ENCODE measurements at places on chromosomes 16 and 17.

GRCh38 chr17:77959126-77959925, 823 bp downstream of the TNRC6C start:
- peak; percentile 55 for DNase-seq

DNA sequence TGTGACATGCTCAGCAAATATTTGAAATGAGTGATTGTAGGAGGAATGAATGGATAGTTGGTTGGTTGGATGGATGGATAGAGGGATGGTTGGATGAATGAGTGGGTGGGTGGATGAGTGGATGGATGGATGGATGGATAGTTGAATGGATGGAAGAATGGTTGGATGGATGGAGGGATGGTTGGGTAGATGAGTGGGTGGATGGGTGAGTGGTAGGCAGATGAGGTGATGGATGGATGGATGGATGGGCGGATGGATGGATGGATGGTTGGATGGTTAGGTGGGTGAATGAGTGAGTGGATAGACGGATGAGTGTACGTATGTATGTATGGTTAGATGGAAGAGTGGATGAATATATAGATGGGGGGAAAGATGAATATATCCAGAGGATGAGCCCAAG, 137.7 kb downstream of the RBFOX1 start:
- no peak for DNase-seq

GRCh38 chr16:56352351-56353053, 72.8 kb downstream of the AMFR start:
- DNase-seq = peak; percentile 27

DNA sequence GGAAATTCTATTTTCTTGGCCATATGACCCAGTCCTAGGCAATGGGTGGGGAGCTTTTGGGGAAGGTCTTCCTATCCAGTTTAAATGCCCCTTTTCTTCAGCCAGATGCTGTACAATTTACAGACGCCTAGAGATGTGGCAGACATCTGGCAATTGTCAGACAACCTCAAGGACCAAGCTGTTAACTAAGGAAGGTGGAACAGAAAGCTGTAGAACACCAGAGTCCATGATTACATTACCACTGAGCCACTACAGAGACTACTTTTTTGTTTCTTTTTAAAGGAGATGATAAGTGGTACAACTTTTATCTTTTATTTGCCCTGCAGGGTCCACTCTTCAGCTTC, 21.1 kb upstream of the CORO6 start:
- no peak for DNase-seq

- no peak for DNase-seq
Measured at GRCh38 chr17:12040478-12040877, 19.8 kb downstream of the MAP2K4 start.

DNA sequence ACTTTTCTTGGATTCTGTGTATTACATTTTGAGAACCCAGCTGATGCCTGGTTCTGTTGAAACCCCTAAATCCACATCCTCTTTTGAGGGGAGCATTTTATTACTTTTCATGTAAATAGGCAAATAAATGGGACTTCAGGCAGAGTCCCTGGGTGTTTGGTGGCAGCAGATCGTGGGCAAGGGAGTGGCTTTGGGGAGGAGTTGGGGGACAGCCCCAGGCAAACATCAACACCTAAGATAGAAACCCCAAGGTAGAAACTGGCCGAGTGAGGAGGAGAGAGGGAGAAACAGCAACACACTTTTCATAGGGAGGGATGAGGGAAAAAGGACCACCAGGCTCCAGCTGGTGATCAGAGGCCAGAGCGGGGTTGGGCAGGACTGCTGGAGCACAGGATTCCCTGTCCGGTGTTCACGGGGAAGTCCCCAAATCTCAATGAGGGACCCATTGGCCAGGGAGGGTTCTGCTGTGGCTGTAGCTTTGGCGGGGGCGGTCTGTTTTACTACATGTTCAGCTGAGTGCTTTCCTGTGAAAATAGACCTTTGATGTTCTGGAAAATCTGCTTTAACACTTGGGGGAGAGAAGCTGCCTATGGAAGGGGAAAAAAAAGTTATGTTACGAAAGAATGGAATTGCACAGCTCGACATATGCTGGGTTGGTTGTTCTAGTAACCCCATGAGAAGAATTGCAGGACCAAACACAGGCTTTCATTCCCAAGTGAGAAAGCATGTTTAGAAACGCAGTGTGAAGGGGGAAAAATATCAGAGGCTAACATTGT, 46.6 kb downstream of the MSI2 start:
- DNase-seq = no peak

GRCh38 chr17:83174362-83175118, 95.1 kb downstream of the METRNL start:
- DNase-seq = peak; percentile 52

- no peak for DNase-seq
Measured at GRCh38 chr16:15948532-15949209, 745 bp upstream of the ABCC1 start.

GRCh38 chr17:64073771-64074703, 53.6 kb upstream of the ICAM2 start:
- no peak for DNase-seq

- DNase-seq = no peak
Measured at GRCh38 chr16:2385190-2385836, 43.9 kb upstream of the CCNF start.

DNA sequence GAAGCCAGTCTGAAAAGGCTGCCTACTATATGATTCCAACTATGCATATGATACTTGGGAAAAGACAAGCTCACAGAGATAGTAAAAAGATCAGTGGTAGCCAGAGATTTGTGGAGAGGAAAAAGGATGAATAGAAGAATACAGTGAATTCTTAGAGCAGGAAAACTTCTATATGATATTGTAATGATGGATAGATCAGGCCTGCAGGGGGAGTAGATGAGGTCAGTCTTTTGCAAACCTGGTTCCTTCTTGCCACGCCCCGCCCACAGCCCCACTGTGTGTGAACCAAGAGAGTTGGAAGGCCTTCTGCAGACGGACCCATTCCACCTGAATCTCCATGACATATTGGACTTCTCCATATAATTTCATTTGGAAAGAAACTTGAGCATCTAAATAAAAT, 761 bp upstream of the CCL8 start:
- no peak for DNase-seq

DNA sequence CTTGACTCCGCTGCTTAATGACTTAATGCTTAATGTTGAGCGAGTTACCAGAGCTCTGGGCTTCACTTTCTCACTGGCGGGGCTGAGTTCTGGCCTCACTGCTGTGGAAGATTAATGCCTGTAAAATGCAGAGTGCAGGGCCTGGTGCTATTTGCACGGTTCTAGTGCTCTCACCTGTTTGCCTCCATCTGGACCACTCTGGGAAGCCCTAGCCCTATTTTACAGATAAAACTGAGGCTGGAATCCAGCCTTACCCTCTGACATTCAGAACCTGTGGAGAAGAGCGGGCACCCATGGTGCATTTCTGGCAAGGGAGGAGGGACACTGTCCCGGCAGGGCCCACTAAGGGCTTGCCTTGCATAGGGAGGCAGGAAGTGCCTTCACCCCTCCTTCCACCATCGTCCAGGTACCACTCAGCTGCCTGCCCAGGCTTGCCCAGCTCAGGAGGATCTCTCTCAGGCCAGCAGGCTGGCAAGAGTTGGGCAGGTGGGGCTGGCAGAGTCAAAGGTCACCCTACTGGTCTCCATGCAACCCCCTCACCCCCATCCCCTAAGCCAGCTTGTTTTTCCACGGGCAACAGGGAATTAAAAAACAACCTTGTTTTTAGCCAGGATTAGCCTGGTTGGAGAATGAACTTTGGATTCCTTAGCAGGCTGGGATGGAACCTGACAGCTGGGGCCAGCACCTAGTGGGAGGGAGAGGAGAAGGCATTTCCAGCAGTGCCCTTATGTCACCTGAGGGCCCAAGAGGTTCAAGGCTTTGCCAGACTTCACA, 4.1 kb upstream of the UBALD1 start:
- peak; percentile 62 for DNase-seq

DNA sequence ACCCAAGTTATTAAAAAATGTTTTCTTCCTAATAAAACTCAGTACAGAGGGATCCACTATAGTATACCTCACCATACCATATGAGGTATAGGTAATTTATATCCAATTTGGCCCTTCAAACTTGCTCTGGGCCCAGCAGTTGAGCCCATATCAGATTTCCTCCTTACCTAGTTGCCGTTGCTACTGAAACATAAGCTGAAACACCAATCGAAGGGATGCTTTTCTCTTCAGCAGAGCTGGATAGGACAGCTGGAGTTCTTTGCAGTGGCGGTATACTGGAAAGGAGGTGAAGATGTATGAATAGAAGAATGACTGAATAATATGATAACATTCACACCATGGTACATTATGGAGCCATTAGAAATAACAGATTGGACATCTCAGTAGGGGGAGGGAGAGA, 42.7 kb downstream of the TNRC6C start:
- DNase-seq = no peak

GRCh38 chr17:46851029-46851741, at the start of gene WNT9B:
Gene WNT9B (plus strand): TSS chr17:46851583. CDS start chr17:46851639, 56 bp downstream.
- peak; percentile 62 for DNase-seq

DNA sequence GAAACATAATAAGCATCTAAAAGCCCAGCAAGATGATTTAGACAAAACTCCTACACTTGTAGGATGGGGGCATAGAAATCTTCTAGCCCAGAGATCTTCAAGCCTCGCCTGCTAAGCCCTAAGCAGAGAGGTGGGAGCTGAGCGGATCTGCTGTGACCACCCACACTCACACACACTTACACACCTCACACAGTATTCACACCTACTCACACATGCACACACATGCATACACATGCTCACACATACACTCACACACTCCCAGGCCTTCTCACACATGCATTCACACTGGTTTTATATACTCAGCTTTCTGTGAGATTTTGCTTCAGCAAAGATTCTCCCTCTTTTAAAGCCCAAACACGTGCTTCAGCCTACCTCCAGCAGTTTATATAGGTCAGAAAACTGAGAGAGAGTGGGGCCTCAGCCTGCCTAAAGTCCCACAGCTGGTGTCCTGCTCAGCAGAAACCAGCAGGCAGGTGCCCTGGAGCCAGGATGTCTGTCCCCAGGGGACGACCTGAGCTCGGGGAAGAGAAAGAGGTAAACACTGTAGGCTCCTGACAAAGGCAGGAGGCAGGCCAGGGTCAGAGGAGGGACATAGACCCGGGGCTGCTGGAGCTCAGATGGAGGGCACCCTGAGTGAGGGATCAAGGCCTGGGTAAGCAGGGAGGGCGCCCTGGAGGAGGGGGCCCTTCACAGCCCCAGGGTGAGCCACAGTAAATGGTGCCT, 12.0 kb upstream of the KRT19 start:
- no peak for DNase-seq

GRCh38 chr17:73283841-73284282, 22.2 kb upstream of the CPSF4L start:
- DNase-seq = no peak

DNA sequence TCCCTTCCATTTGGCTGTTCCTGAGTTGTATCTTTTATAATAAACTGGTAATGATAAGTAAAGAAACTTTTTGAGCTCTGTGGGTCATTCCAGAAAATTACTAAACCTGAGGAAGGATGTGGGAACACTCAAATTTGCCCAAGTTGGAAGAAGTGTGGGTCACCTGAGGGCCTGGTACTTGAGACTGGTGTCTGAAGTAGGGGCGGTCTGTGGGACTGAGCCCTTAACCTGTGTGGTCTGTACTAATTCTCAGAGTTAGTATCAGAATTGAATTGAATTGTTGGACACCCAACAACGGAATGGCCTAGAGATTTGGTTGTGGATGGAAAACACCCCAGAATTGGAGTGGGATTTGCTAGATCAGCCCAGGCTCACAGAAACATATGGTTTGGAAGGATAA, 43.1 kb downstream of the IKZF3 start:
- no peak for DNase-seq

DNA sequence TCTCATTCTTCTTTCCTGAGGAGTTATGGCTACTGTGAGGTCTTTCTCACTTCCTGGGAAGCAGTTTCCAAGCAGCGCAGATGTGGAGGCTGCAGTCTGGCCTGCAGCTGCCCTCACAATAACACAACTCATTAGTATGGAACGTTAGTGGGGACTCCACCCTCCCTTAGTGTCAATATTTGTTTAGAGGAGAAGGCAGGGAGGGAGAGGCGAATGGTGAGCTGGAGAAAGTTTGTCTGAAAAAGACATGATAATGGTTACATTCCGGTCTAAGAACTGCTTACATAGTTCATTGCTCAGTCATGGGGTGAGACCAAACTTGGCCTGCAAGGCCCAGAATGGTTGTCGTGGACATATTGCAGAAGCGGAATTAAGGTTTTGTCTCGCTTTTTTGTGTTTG, 170.2 kb downstream of the HS3ST3B1 start:
- DNase-seq = no peak

GRCh38 chr17:70278844-70279462, 109.6 kb downstream of the KCNJ2 start:
- no peak for DNase-seq

GRCh38 chr17:32596206-32596605, 109.4 kb downstream of the CDK5R1 start:
- no peak for DNase-seq

GRCh38 chr17:82107341-82107860, 9.4 kb upstream of the FASN start:
- no peak for DNase-seq

GRCh38 chr16:87971933-87972332, 20.7 kb downstream of the BANP start:
- DNase-seq = no peak

DNA sequence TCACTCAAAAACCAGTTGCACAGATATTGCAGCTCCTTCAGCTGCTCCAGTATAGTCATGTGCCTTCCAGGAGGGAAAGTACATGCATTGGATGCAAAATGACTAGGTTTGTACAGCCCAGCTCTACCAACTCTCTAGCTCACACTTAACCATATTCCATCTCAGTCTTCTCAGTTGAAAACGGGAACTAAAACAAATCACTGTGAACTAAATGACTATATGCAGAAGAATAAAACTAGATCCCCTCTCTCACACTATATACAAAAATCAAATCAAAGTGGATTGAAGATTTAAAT, 24.9 kb downstream of the DCUN1D3 start:
- no peak for DNase-seq

GRCh38 chr17:6374761-6375312, 60.1 kb downstream of the AIPL1 start:
- no peak for DNase-seq

GRCh38 chr16:72266836-72267235, 94.9 kb upstream of the PMFBP1 start:
- DNase-seq = no peak

GRCh38 chr17:29179232-29180033, 765 bp downstream of the MYO18A start:
- DNase-seq = peak; percentile 98

DNA sequence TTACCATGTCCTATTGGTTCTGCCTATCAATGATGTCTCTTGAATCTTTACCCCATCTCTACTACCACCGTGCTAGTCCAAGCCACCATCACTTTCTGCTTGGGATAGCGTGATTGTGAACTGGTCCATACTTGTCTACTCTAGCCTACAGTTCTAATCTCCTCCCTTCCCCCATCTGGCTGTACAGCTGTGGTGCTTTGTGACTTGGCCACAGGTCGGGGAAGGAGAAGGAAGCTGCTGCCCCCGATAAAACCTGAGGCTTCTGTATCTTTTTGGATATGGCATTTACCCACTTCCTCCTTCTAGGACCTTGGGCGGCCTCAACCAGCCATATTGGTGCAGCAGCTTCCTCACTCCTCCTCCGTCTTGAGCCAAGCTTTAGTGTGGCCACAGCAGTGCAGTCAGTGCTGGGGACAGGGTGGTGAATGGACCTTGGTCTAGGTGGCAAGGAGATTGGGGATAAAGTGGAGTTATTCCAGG, 314 bp upstream of the ITGA2B start:
- no peak for DNase-seq

GRCh38 chr17:81066771-81067315, 31.9 kb downstream of the BAIAP2 start:
- no peak for DNase-seq
